Mesenchymal stem cell (in vitro differentiated cells and primary cell): ENCODE measurements at places on chromosomes 12 and 14.

DNA sequence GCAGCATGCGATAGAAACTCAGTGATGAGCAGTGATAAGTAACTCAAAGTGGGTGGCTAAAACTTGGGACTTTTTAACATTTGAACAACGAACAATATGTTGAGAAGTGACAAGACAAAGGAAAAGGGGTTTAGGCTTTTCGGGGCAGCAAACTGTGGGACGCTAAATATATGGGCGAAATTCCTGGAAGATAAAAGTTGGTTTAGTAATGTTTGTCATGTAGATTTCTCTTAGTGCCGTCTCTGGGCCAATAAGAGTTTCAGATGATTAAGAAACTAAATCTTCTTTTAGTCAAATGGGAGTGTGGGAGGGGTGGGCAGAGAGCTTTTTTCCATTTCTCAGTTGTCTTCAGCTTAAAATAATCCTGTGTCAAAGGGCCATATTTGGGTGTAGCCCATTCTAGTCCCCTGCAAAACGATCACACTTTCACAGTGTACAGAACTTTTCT is 41.7 kb upstream of the FUT8 start:
- DNase-seq: no peak

GRCh38 chr12:32545413-32545980 is 133.6 kb upstream of the DNM1L start:
- no peak for DNase-seq

- no peak for DNase-seq
Measured at GRCh38 chr14:105143451-105144025, 25.0 kb downstream of the JAG2 start.

DNA sequence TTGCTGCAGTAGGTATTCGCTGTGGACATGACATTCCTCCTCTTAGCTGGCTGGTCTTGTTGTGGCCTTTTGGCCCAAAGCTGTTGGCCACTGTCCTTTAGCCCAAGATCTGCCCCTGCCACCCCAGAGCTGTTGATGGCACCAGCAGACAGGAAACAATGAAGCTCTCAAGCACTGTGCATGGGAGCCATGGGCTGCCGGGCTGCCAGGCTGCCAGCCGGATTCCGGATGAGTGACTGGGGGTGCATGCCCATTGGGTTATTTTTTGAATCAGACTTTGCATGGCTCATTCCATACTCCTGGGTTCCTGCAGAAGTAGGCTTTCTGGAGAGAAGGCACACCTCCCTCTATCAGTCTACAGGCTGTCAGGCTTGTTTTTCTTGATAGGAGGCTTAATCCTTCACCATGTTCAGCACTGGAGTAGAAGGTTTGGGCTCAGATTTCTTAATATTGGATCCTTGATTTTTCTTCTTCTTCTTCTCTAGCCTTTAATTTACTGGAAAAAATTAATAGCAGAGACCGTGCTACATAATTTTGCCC is 32.4 kb downstream of the MAX start:
- DNase-seq: no peak

GRCh38 chr14:33486332-33486890 is 464.5 kb downstream of the EGLN3 start:
- peak; percentile 16 for DNase-seq

DNA sequence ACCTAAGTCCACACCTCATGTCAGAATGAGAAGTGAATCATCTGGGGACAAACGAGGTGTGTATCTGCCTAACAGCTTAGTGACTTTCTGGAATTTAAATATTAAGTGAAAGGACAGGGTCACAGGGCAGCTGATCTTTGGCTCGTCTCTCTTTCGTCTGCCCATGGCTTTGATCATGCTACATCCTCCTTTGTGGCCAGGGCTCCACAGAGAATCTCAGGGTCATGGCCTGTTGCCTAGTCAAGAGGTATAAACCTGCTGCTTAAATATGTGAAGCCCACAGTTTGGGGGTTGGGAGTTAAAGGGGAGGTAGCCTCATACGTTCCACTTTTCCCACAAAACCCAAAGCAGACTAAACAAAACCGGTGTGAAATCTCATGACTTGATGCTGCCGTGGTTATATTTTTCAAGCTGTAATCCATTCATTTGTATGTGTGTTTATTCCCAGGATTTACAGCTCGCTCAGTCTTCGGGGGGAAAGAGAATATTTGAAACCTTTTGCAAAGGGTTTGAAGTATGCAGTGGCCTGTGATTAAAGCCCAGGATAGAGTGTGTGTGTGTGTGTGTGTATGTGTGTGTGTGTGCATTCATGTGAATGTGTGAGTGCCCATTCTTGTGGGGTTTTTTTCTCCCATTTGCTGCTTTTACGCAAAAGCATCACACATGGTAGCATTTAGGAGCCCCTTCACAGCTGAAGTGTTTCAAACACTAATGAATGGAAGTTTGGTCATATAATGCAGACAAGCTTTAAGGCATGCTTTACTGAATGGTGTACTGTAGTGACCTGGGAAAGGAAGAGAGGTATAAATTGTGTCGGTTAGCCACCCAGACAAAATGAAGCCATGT is 137.1 kb downstream of the HMGA2 start:
- DNase-seq: peak; percentile 49

- no peak for DNase-seq
Measured at GRCh38 chr12:47554046-47554653, 151.7 kb downstream of the RPAP3 start.
